ENCODE measurements at places on chromosomes 12 and 14.

DNA sequence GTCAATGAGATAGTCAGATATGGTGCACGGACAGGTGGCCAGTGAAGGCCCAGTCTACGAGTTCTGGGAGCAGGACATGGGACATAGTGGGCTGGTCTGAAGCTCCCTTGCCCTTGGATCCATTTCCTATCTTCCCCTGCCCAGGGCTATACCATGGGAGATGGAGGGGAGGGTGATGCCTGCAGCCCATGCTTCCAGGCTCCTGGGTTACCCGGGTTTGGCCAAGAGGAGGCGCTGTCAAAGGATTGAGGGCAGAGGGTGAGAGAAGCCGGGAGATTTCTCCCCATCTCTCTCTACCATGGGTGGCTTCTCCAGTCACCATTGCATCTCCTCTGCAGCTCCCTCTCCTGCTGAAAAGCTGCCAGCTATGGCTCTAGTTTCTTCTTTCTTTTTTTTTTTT is 52.8 kb upstream of the LHX5 start:
- DNase-seq, result no peak

GRCh38 chr12:20950248-20950647 is 139.7 kb downstream of the SLCO1B3 start:
- DNase-seq, result no peak

DNA sequence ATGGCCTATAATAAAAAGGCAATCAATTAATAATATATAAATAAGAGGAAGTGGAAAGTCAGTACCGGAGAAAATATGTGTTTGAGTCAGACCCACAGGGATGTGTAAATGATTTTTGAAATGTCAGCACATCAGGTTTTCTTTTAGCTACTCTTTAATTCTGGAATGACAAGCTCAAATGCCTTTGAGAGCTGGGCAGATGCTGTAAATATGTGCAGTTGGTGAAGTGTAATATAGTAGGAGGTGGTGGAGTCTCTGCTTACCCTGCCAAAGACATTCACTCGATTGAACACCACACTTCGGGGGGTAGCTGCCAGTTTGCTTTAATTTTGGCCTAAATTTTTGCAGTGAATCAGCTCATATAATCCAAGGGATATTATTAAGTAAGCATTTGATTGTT is 93.0 kb downstream of the PLEKHA5 start:
- DNase-seq, result no peak

GRCh38 chr12:119175081-119175480 is 3.6 kb upstream of the HSPB8 start:
- DNase-seq, result no peak

- peak; percentile 68 for DNase-seq
These were observed 10.5 kb downstream of the ARHGEF25 start for GRCh38 chr12:57621497-57622292.

GRCh38 chr12:124377981-124378509 is 83.2 kb downstream of the RFLNA start:
- no peak for DNase-seq

- no peak for DNase-seq
These were observed 78.3 kb upstream of the SLC16A7 start for GRCh38 chr12:59517522-59517921.

DNA sequence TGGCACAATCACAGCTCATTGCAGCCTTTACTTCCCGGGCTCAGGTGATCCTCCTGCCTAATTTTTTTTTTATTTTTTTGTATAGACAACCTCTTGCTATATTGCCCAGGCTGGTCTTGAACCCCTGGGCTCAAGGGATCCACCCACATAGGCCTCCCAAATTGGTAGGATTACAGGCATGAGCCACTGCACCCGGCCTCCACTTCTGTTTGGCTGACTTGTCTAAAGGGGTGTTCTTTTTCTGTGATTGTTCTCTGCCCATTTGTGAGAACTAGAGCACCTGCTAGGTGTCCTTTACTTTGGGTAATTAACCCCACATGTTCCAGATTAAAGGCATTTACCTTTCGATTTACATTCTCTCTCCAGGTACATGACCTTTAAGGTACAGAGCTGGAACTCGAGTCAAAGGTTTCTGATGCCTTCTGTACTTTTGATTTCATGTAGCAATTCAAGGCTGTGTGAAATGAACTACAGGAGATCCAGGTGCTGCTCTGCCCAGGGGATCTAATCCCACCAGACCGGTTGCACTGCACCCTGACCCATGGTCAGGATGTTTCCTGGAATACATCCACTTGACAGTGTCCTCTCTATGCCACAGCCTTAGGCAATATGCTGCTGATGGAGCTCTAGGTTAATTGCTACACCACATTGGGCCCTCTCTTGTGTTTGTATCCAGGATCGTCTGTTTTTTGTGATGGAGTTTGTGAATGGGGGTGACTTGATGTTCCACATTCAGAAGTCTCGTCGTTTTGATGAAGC is 163.6 kb downstream of the PRKCH start:
- DNase-seq, result no peak

DNA sequence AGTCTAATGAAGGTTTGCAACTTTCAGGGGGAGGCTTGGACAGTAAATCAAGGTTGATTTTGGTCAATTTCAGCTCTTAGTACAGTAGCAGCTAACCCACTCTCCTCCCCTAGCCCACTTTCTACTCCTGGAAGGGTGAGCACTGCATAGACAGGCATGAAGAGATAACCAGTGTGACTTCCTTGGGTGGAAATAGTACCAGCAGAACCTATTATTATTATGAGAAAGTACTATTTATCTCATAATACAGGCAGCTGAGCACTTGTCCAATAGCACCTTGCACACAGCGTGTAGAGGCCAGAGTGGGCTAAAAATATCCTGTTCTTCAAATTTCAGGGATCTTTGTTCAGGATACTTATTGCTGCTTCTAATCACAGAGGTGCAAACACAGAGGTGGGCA is 96.2 kb upstream of the FKBP4 start:
- DNase-seq, result no peak

GRCh38 chr12:57744194-57744776 is 554 bp upstream of the TSPAN31 start:
- DNase-seq, result peak; percentile 71

DNA sequence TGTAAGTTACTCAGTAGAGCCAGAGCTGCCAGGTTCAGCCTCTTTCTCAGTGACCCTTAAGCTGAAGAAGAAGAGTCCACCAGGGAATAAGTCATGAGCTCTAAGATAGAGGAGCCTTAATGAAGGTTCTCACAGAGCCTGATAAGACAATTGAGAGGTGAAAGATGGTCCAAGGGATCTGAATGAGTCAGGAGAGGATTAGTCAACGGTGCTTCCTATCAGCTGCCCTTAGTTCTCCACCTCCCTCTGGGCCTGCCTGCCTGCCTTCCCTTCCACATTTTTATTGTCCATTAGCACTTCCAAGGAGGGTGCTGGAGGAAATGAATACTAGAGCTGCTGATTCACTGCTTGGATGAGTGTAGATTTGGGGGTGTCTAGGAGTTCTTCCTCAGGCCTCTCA is 161.7 kb upstream of the RMST start:
- DNase-seq, result no peak

- no peak for DNase-seq
These were observed 131.9 kb upstream of the CLEC14A start for GRCh38 chr14:38387821-38388220.

- DNase-seq, result no peak
These were observed 6.8 kb downstream of the PFKM start for GRCh38 chr12:48125985-48126384.

- DNase-seq, result no peak
These were observed 475.8 kb downstream of the RAD51B start for GRCh38 chr14:68295316-68295816.

GRCh38 chr14:91108941-91109611 is 4.8 kb upstream of the DGLUCY start:
- DNase-seq, result peak; percentile 36

GRCh38 chr14:100673085-100673806 is 53.4 kb upstream of the DLK1 start:
- no peak for DNase-seq

DNA sequence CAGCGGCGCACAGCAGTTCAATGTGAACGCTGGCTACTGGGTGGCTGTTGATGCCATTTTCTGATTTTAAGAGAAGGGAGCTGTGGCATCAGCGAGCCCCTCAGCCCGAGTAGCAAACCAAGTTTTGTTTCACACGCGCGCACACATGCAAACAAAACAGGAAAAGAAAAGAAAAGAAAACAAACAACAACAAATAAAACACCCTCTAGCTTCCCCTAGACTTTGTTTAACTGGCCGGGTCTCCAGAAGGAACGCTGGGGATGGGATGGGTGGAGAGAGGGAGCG is 540 bp downstream of the PAX9 start:
- no peak for DNase-seq

DNA sequence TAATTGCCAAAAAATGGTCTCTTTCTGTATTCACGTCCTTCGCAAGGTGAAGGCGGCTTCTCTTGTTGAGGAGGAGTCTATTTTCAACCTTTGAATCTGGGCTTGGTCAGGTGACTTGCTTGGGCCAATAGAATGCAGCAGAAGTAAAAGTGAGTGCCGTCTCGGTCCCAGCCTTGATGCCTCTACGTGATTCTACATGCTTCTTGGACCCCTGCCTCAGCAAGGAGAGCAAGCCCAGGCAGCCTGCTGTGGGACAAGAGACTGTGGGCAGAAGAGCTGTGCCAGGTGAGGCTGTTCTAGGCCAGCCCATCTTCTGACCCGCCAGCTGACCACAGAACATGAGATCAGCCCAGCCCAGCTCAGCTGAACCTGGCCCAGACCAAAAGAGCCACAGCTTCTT is 39.1 kb upstream of the CCDC63 start:
- no peak for DNase-seq

- DNase-seq, result no peak
These were observed 132.7 kb upstream of the DYRK2 start for GRCh38 chr12:67515679-67516340.

DNA sequence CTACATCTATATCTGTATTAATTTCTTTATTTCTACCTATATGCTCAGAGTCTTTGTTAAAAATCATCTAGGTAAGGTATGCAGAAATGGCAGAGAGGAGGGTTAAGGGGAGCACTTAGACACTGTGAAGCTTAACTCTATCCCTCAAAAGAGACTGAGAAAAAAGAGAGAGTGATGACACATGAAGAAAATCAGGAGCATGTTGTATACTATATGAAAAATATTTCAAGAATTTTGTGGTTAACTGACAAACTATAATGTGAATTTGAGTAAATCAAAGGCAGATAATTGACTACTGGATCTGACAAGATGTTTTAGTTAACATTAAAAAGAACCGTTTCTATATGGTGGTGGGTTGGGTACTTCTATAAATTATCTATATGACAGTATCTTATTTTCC is 1814.2 kb upstream of the SEL1L start:
- no peak for DNase-seq

GRCh38 chr14:51092965-51093364 is 1.9 kb downstream of the TRIM9 start:
- no peak for DNase-seq

DNA sequence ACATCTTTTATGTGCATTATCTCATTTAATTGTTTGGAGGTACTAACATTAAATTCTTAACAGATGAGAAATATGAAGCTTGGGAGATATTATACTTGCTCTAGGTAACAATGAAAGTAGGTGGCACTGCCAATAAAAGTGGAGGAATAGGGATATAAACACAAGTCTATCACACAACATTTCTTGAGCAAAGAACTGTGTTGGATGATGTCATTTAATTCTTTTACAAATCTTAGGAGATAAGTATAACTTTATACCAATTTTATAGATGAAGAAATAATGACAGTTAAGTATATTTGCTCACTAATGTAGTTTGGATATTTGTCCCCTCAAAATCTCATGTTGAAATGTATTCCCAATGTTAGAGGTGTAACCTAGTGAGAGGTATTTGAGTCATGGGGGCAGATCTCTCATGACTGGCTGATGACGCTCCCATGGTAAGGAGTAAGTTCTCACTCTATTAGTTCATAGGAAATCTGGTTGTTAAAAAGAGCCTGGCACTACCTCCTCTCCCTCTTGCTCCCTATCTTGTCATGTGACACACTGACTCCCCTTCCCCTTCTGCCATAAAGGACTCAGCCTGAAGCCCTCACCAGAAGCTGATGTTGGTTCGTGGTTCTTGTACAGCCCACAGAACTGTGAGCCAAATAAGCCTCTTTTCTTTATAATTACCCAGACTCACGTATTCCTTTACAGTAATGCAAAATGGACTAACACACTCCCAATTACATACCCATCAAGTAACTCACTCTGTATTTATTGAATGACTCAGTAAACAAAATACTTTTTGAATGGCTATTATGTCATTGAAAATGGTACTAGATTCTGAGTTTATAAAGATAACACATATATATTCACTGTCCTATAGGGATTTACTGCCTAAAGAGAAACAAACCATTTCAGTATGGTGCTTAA is 146.8 kb upstream of the KITLG start:
- DNase-seq, result no peak

- no peak for DNase-seq
These were observed 15.4 kb downstream of the VASH1 start for GRCh38 chr14:76776428-76777251.

DNA sequence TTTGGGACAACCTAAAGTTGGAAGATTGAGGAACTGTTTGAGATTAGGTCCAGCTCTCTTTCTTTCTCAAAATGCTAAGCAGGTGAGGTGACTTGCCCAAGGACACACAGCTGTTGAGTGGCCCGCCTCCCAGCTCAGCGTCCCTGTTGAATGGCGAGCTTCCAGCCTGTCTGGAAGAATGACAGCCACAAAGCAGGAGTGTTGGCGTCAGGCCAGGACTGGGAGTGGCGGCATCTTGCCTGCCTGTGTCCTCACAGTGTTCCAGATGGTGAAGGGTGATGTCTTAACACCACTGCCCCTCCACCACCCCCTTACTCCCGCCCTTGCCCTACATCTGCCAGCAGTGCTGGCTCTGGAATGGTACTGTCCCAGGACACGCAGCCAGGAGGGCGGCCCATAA is 4.4 kb upstream of the CEBPE start:
- DNase-seq, result no peak

DNA sequence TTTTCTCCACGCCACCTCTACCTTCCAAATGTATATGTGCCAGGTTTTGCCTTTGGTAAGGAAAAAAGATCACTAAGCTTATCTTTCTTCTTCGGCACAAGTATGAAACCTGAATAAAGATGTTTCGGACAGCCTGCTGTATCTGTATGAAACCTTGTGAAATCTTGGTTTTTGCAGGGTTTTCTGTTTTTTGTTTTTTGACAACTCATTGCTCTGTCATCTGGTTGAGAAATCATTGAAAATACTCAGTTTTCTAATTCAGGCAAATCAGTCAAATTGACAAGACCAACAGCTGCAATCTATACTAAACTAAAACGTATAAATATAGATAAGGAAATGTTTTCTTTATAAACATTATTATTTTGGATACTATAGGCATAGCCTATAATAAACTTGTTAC is 63.1 kb upstream of the FGD4 start:
- no peak for DNase-seq

- DNase-seq, result no peak
These were observed 17.0 kb upstream of the WNT5B start for GRCh38 chr12:1611803-1612572.

Measured in stimulated activated CD4-positive, alpha-beta T cell treated with anti-CD3 and anti-CD28 coated beads, Interleukin-4, amount 100 ng/mL, for 1 hour (primary cell).